Right ventricle myocardium inferior (tissue), 1 donor: ENCODE measurements at places on chromosomes 3 and 15. TPM values are rescaled to one million over a fixed set of nuclear protein-coding genes. Genes with fewer than 3 reads are reported as not detected.

The OR5K2 gene
- total RNA-seq: not detected

- no peak for DNase-seq
These were observed 226.8 kb downstream of the NTRK3 start for GRCh38 chr15:88029696-88030095.

The SAXO2 gene
- 2.2 TPM for total RNA-seq

- DNase-seq: no peak
These were observed 9.5 kb downstream of the SEC22C start for GRCh38 chr3:42572278-42572677.

GRCh38 chr15:99556011-99556410, 9.8 kb upstream of the MEF2A start:
- DNase-seq: no peak

- DNase-seq: no peak
These were observed 571.9 kb upstream of the CBLB start for GRCh38 chr3:106440672-106441071.
